CD14-positive monocyte (primary cell): ENCODE measurements at places on chromosomes 7 and 10.

DNA sequence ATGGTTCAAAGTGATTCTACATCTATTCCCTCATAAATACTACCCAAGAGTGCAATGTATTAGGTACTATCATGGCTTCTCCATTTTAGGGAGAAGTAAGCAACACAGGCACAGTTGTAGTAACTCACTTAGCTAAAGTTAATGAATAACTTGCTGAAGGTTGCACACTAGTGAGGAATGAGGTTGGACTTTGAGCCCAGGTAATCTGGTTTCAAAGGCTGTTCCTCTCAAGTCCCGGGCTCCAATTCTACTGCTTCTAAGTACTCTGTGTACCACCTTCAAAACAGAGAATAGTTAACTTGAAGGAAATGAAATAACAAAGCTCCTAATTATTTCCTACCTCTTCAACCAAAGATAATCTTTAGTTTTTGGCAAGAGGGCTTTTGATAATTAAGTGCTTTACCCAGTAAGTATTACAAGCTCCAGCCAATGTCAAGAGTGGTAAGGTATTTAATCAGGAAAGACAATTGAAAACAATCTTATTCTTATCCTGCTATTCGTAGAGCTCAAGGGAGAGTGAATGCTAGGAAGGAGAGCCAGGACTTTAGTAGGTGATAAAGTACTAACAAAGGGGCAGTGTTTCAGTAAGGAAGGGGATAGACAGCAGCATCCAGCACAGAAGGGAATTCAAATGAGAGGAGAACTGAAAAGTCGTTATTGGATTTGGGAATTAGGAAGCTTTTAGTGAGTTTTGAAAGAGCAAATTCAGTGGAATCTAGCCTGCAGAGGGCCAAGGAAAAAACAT, 158.2 kb upstream of the PTPRZ1 start:
- DNase-seq: no peak

GRCh38 chr7:75889826-75890225, 11.0 kb downstream of the RHBDD2 start:
- no peak for DNase-seq

GRCh38 chr7:68107261-68107660, 1110.6 kb downstream of the TYW1 start:
- DNase-seq: no peak

DNA sequence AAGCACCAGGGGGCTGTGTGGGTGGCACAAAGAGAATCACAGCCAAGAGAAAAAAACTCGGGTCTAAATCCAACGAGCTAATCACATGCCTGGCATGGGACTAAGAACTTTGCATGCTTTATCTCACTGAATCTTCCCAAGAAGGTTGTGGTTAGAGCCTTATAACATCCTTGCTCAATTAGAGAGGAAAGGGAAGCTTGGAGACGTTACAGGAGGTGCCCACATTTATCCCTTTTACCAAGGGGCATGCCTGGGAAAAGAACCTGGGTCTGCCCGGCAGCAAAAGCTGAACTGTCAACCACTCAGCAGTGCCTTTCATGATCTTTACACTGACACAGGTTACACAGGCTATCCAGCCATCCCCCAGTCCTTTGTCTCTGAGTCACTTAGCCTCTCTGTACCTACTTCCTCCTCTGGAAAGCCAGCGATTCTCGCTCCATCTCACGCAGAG, 190.1 kb downstream of the PRPF18 start:
- peak; percentile 26 for DNase-seq

DNA sequence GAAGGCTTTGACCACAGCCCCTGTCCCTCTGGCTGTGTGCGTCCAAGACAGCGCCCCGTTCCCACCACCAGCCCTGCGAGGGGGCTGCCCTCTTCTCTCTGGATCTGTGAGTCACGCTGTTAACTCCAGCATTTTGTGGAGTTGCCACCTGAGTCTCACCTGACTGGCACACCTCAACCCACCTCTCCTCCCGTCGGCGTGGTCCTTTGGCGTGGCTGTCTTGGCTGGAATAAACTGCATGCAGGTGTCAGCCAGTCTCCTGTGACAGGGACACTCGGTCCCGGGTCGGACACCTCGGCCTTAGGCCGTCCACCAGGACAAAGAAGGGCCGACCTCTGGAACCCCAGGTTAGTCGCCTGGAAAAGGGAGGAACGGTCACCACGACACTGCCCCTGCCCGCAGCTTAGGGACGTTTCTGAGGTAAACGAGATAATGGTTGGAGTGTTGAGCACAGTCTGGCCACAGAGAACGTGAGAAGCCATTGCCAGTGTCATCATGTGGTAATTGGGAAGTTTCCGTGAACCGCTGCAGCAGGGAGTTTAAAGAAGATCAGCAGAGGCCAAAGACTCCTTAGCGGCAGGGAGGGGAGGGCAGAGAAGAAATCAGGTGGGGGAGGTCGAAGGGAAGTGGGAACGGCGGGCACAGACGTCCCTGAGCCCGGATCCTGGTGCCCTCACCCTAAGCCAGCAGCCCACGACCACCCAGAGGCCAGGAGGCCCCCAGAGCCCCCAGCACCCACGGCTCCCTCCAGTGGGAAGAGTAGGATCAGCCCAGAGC, 73.6 kb upstream of the FAM20C start:
- peak; percentile 72 for DNase-seq
